Fibroblast of skin of left quadriceps (primary cell): ENCODE measurements at places on chromosomes 4 and X.
A peak's percentile ranks its signal among the peaks of the same experiment; 100 is the strongest.

GRCh38 chr4:111636961-111637585 is 508.2 kb upstream of the FAM241A start:
- DNase-seq = no peak

GRCh38 chrX:33447285-33447684 is 235.9 kb upstream of the DMD start:
- DNase-seq = no peak

DNA sequence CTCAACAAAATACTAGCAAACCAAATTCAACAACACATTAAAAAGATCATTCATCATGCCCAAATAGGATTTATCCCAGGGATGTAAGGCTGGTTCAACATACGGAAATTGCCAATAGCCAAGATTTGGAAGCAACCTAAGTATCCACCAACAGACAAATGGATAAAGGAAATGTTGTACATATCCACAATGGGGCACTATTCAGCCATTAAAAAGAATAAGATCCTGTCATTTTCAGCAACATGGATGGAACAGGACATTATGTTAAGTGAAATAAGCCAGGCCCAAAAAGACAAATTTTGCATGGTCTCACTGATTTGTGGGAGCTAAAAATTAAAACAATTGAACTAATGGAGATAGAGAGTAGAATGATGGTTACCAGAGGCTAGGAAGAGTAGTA is 82.0 kb upstream of the FAM241A start:
- DNase-seq = no peak

GRCh38 chr4:56146956-56147355 is 198.2 kb downstream of the CEP135 start:
- no peak for DNase-seq

DNA sequence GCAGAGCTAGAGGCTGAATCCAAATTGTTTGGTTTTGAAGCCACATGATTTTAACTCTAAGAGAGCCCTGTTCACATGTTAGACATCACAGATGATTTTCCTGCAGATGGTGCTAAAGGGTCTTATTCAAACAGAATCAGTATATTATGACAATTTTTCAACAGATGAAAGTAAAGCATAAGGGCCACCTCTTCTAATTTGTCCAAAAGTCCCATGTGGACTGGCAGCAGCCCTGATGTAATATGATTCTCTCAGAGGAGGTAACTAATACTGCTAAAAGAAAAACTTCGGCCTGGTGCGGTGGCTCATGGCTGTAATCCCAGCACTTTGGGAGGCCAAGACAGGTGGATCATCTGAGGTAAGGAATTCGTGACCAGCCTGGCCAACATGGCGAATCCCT is 26.0 kb upstream of the SETD7 start:
- no peak for DNase-seq

- DNase-seq = no peak
Measured at GRCh38 chr4:31204874-31205273, 484.7 kb downstream of the PCDH7 start.

- DNase-seq = peak; percentile 63
Measured at GRCh38 chr4:156642161-156642560, 329.4 kb downstream of the PDGFC start.

DNA sequence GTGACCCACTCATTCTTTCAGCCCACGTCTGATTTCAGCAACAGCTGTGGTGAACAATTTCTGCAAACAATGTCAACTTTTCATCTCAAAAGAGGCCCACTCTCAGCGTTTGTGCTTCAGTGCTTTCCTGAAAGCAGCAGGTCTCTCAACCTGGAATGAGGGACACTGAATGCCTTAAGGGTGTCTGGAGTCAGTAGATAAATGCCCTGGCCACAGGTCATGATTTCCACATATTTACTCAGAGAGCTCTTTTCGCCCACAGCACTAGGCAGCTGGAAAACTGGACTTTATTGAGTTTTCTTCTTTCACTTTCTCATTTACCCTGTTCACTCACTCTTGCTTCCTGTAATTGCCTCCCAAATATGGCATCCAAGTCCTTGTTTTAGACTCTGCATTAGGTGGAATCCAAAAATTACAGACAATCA is 52.8 kb downstream of the NPFFR2 start:
- no peak for DNase-seq

- DNase-seq = no peak
Measured at GRCh38 chr4:48905363-48906015, 1.1 kb downstream of the OCIAD2 start.

GRCh38 chrX:17680732-17681413 is 56.4 kb upstream of the SCML1 start:
- DNase-seq = no peak

DNA sequence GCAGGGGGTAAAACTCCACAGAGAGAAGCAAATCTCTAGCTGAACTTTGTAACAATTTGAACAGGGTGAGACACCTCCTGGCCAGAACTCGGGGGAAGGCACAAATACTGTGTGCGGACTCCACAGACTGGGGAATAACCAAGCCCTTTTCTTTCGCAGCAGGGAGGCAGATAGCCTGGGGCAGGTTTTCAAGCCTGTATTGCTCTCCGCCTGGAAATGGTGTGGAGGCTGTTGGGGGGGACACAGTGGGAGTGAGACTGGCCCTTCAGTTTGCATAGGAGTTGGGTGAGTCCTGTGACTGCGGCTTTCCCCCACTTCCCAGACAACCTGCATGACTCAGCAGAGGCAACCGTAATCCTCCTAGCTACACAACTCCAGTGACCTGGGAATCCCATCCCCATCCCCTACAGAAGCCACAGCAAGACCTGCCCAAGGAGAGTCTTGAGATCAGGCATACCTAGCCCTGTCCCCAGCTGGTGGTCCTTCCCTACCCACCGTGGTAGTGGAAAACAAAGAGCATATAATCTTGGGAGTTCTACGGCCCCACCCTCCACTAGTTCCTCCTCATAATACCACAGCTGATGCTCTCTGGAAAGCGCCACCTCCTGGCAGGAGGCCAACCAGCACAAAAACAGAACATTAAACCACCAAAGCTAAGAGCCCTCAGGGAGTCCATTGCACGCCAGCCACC is 12.9 kb upstream of the SMPX start:
- DNase-seq = no peak

- no peak for DNase-seq
Measured at GRCh38 chrX:12352922-12353321, 214.6 kb downstream of the FRMPD4 start.

- no peak for DNase-seq
Measured at GRCh38 chrX:10945498-10945897, 165.6 kb upstream of the HCCS start.

GRCh38 chrX:22424122-22424915 is 151.6 kb downstream of the CBLL2 start:
- no peak for DNase-seq

DNA sequence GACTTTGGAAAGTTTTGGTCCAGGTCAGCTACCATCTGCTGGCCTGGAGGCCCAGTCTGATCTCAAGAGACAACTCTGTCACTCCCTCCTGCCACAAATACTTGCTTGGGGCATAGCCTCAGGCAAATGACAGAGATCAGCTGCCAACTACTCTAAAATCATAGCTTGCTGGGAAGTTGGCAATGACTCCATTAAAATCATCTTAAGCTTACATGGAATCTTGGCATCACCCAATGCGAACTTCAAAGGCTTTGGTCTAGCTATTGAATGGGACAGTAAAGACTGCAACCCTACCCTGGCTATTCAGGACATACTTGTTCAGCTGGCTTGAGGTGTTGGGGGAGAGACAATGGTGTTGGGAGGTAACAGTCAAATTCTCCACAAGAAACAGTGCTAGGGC is 7.0 kb upstream of the USO1 start:
- DNase-seq = no peak

DNA sequence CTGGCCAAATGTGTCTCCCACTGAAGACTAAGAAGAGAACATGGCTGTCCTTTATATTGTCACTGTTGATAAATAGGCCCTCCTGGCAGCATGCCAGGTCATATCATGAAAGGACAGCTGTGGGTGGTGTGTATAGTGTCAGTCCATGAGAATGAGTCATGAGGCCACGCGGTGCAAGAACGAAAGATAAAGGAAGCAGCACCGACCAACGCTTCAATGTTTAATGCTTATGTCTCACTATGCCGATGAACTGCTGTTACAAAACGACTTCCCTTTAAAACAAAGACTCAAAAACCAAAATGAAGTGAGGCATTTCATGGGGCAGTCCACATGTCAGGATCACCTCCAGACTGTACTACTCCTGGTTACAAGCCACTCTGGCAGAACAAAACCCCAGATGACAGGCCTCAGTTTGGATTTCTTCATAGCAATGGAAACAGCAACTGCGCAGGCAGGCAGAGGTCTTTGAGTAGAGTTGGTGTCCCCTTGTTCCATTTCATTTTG is 5.2 kb upstream of the TCEANC start:
- DNase-seq = no peak

DNA sequence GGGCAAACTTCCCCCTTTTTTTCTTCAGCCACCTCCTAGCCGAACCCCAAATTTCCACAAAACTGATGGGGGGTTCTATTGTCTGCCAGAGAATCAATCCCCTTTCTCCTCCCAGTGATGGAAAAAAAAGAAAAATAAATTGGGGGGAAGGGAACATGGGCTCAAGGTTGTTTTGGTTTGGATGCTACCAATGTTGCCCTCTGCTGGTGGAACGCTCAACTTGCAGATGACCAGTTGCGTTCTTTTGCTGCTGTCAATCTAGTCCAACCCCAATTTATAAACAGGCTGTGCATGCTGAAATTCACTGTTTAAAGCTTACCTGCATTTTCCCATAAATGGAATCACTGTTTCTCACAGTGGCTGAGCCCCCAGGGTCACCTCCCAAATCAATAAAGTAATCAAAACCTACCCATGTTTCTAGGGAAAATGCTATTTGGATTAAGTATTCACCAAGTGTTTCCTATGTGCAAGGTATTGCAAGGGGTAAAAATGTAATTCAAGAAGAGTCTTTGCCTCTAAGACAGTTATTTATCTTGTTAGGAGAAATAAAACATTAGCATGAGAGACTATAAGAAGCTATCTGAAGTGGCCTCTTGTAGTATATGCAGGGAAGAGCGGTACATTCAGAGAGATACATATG is 116.7 kb upstream of the TMEM164 start:
- no peak for DNase-seq

DNA sequence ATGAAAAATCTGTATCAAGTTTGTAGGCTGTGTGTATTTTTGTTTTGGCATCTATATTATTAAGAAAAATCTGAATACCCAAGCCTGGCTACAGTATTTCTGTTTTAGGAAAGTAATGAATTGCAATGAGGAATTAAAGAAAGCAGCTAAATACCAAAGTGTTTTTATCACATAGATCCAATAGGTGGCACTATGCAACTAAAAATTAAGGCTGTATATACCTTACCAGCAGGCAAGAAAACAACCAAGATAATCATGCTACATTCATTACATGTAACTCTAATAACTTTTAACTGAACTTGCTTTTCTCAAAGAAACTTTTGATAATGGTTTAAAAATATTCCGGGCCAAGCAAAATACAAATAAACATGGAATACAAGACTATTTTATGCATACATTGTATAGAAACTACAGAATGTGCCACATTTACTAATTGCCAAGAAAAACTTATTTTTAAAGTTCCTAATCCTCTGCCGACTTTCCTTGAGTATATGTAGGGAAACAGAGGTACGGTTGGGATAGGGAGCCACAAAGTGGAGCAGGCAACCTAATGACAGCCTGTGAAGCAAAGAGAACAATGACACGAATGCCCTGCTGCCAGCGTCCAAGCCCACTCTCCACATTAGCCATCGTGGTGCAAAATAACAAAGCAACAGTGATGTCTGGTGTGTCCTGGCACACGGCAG is 63.7 kb downstream of the SEC24D start:
- no peak for DNase-seq

DNA sequence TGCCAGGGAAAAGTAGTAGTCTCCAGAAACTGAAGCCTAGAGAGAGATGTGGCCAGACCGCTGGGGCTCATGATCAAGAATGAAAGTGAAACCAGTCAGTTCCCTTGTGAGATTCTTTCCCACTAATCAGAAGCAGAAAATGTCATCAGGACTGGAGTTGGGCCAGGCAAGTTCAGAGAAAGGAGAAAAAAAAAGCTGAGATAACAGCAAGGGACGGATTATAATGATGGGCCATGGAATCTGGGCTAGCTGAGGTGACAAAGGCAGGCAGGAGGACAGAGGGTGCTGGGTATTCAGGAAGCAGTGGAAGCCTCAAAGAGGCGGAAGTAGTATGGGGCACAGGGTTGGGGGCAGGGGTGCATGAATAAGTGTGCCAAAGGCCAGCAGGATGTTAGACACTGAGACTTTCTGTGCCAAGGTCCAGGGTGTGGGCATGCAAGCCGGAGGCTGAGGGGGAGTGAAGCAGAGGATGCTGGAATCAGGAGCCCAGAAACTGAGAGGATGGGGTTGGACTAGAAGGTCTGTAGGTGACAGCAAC is 2.5 kb downstream of the CXorf38 start:
- DNase-seq = peak; percentile 36

GRCh38 chr4:70946939-70947338 is 44.8 kb downstream of the MOB1B start:
- no peak for DNase-seq

- no peak for DNase-seq
Measured at GRCh38 chrX:17361620-17362019, 13.4 kb upstream of the NHS start.

DNA sequence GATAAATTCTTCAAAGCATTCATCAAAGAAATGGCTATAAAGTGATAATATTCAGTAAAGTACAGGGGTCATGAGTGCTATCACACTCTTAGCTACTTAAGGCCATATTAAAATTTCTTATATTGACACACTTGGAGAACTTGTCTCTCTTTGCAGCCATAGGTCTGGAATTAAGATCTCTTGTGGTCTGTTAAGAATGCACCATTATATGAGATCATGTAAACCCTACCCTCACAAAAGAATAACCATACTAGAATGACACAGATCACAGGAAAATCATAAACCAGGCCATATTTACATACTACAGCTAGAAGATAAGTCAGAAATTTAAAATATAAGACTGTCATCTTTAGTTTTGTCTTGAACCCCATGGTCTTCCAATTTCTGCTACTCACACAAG is 434.3 kb downstream of the PDGFC start:
- no peak for DNase-seq

- DNase-seq = no peak
Measured at GRCh38 chr4:183141997-183142396, 42.9 kb downstream of the WWC2 start.

DNA sequence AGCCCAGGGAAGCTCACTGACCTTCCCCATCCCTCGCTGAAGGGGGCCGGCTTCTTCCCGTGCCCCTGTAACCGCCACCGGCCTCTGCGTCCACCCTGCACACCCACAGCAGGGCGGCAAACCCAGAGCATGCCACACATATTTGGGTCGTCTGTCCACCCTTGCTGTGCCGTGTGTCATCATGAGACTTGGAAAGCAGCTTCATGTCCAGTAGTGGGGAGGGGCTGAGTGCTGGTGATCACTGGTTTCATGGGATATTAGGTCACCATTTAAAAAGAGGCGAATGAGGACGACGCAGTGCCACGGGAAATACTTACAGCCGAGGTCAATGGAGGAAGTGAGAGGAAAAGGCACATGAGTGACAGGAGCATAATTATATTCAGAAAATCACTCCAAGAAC is 74.8 kb downstream of the HTRA3 start:
- DNase-seq = no peak

GRCh38 chrX:102018208-102018607 is 86.4 kb upstream of the ZMAT1 start:
- no peak for DNase-seq
